AG09319 (cell line): ENCODE measurements at places on chromosomes 1 and 21.
A peak's percentile ranks its signal among the peaks of the same experiment; 100 is the strongest.

DNA sequence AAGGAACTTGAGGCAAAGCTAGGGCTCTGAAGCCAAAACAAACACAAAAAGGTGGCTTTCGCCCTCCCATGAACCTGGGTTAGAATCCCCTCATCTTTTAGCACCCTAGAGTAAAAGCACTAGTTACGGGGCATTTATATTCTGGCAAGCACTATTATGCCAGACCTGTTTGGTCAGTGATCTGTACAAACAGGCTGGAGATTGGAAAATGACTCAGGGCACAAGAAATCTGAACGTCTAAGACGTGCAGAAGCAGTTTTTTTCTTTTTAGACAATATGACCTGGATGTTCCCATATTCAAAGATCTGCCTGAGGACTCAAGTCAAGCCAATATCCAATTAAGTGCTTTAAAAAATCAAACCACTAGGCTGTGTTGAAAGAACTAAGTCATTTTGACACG lies 3.0 kb downstream of the ZNF436 start:
- DNase-seq = no peak

- DNase-seq = no peak
These were observed 841.8 kb downstream of the USP25 start for GRCh38 chr21:16571594-16571993.

DNA sequence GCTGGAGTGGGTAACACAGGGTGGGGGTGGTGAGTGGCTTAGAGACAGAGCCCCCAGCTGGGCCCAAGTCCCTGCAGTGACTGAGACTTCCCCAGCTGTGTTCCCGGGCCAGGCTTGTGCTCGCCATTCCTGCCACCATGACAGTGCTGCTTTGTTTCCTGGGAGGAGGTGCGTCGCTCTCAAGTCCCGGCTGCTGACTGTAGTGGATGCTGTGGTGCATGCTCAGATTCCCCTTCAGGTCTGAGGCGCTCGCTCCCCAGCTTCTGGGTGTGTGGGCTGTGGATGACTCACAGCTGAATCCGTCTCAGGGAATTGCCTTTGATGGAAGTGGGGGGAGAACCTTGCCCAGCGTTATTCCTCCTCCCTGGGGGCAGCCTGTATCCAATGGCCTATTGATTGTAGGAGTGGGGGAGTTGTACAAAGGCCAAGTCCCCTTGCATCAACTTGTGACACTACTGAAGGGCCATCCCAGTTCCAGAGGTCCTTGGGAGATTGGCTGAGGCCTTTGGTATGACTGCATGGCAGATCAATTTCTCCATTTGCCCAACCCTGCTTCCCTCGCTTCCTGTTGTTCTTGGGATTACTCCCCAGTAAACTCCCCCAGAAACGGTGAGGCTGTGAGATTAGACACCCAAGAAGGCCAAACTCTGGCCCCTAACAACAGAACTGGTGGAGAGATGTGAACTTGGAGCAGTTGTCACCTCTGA lies 17.8 kb upstream of the POU3F1 start:
- no peak for DNase-seq

GRCh38 chr1:19622204-19622603 lies 21.9 kb upstream of the NBL1 start:
- DNase-seq = no peak

GRCh38 chr1:161037661-161038522 lies 872 bp downstream of the TSTD1 start:
- DNase-seq = no peak

- DNase-seq = no peak
These were observed 76.2 kb downstream of the EIF4G3 start for GRCh38 chr1:21100481-21100921.

GRCh38 chr1:233597489-233597901 lies 16.4 kb upstream of the KCNK1 start:
- peak; percentile 4 for DNase-seq

GRCh38 chr1:26372039-26372438 lies 511 bp downstream of the ZNF683 start:
- no peak for DNase-seq

- DNase-seq = no peak
These were observed 615.5 kb upstream of the ADAMTS5 start for GRCh38 chr21:27582246-27582947.

DNA sequence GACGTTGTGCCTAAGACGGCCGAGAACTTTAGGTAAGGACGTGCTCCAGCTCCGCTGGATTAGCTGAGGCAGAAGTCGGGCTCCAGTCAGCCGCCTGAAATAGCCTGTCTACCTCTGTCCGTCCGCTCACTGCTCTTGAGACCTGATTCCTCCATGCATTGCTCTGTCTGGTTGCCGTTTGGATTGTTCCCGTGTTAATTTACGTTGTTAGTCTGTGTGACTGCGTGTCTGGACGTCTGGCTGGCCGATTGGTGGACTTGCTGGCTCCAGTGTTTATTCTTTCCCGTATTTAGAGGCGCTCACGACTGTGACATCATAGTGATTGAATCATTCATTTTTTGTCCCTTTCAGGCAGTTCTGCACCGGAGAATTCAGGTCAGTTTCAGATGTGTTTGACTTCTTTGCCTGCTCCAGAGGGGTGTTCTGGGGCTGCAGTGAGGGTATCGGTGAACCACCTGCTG lies 684 bp downstream of the PPIH start:
- DNase-seq = no peak

GRCh38 chr1:68812333-68812732 lies 315.5 kb upstream of the DEPDC1 start:
- no peak for DNase-seq

- DNase-seq = peak; percentile 35
These were observed 26.4 kb downstream of the SORT1 start for GRCh38 chr1:109371341-109371739.

- DNase-seq = no peak
These were observed 7.6 kb downstream of the KPNA6 start for GRCh38 chr1:32115496-32115895.

DNA sequence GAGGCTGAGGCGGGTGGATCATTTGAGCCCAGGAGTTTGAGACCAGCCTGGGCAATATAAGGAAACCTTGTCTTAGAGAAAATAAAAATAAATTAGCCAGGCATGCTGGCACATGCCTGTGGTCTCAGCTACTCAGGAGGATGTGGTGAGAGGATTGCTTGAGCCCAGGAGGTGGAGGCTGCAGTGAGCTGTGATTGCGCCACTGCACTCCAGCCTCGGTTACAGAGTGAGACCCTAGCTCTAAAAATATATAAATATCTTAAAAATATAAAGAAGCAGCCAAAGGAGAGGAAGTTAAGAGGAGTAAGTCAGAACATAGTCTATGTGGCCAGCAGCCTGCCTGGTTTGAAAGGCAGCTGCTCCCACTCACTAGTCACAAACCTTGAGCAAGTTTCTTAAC lies 4.5 kb upstream of the IL10RB start:
- no peak for DNase-seq

- DNase-seq = no peak
These were observed 1.9 kb upstream of the OR13G1 start for GRCh38 chr1:247681288-247681897.

GRCh38 chr1:20932437-20932977 lies 145.4 kb upstream of the HP1BP3 start:
- DNase-seq = no peak

- DNase-seq = no peak
These were observed 443.4 kb upstream of the RGS18 start for GRCh38 chr1:191714845-191715244.

- no peak for DNase-seq
These were observed 3.2 kb downstream of the CITED4 start for GRCh38 chr1:40858856-40859416.

- DNase-seq = no peak
These were observed 9.6 kb downstream of the RAB25 start for GRCh38 chr1:156070548-156070947.

GRCh38 chr1:47663286-47663685 lies 225.4 kb downstream of the FOXD2 start:
- DNase-seq = no peak

DNA sequence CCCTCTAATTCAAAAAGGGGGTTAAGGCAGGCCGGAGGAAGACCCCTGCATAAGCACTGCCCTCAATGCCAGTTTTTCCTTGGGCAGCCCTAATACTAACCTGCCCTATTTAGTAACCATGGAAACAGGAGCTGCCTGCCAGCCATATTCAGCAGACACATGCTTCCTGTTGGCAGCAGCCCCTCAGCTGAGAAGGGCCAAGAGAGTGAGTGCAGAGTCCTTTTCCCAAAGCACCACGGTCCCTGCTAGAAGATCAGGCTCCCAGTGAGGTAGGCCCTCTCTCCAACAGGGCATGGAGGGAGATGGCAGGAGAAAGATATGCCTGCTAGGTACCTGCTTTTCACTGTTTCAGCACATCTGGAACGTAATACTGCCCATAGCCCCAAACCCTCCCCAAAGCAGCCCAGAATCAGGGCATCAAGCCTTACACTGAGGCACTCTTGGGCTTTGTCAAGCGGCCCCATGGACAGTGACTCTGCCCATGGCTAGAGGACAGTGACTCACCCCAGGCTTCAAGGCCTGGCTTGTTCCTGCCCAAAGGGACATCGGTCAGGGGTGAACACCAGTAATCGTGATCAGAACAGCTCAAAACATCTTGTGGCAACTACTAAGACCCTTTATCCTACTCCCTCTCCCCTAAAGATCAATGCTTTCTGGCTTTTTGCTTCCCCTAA lies 64.5 kb downstream of the BCAR3 start:
- no peak for DNase-seq

DNA sequence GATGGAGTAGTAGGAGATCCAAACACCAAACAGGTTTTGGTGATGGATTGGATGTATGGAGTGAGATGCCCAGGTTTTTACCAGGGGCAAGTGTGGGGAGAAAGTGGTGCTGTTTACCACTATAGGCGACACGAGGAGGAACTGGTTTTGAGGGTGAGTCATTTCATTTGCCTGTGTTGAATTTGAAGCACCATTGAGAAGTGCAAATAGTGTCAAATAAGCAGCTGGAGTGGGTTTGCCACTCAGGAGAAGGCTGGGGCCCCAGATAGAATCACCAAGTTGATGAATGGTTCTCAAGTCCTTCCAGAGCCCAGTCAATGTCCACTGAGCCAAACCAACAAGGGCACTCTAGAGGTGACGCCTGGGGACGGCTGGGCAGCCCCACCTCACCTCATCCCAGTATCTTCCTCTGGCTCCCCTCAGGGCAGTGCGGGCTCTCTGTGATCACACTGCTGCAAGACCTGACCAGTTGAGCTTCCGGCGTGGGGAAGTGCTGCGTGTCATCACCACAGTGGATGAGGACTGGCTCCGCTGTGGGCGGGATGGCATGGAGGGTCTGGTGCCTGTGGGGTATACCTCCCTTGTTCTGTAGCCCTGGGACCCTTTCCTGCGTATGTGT lies 9.4 kb downstream of the RUSC1 start:
- DNase-seq = no peak

DNA sequence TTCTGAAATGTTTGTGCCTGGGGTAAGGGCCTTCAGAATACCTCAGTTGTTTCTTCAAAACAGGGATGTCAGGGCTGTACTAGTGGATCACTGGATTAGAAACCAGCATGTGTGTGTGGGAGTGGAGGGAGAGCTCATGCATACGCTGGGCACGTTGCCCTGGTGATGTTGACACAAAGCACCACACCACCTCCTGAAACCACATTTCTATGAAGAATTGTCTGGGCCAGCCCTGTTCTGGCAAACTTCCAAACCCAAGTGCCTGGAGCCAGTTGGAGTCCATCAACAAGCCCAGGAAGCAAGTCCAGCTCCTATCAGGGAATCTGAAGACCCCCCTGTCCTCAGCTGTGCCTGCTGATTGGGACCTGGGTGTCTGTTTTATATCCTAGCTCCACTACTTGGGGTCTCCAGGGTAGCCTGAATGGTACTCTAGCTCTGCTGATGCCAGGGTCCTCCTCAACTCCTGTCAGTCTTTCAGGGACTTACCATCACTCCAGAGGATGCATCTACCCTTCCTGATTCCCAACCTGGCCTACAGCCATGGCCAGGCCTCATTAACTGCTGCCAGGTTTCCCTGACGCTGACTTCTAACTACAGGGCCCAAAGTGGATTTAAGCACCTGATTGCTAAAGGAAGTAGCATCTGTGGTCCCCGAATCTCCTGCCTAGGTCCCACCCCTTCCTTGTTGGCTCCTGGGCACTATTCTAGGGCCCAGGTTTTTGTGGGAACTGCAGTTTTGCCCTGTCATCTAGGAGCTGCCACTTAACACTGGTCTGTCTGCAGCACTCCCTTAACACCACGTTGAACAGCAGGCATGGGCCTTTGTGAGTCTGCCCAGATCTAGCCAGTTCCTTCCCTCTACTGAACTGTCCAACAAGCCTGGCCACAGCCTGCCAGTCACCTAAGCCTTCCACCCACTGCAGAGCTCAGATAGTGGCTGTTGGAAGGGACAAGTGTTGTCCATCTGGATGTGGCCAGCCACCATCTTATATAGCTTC lies 45.5 kb downstream of the LPAR3 start:
- peak; percentile 95 for DNase-seq

GRCh38 chr1:235709018-235709417 lies 59.4 kb upstream of the GNG4 start:
- DNase-seq = no peak

DNA sequence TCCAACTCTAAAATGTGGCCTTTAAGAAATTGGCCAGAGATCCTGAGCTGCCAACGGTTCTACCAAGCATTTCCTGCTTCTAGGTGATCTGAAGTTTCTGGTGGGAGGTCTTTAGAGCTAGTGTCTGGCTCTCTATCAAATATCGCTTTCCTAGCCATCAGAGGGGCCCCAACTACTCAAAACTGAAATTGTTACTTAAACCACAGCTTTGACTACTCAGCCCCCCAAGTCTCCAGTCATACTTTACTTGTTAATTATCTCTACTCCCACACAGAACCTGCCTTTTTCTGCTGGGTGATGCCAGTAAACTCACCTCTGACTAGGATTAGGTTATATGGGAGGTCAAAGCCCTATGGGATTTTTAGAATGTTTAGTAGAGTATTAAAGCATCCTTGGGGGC lies 95.1 kb downstream of the FASLG start:
- no peak for DNase-seq

DNA sequence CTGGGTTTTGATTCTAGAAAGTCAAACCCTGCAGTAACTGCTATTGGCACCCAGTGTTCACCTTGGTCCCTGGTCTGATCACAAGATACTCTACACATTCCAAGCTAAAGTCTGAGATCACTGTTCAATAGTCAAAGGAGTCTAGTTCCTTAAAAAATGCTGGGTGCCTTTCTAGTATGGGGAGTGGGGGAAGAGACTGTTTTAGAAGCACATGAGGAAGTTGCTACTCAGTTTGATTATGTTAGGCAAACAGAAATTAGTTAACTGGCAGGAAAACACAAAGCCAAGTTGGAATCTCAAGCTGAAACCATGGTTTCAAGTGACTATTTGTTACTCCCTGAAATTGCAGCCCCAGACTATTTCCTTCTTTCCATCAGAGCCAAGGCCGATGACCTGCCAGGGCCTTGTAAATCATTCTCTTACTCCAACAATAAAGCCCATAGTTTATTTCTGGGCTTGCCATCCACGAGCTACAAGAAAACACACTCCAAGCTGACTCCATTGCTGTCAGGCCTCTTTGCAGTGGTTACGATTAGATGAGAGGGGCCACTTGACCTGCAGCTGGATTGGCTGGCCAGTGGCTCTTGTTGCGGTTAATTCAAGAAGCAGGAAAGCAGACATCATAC lies 21.1 kb upstream of the VTCN1 start:
- DNase-seq = no peak

DNA sequence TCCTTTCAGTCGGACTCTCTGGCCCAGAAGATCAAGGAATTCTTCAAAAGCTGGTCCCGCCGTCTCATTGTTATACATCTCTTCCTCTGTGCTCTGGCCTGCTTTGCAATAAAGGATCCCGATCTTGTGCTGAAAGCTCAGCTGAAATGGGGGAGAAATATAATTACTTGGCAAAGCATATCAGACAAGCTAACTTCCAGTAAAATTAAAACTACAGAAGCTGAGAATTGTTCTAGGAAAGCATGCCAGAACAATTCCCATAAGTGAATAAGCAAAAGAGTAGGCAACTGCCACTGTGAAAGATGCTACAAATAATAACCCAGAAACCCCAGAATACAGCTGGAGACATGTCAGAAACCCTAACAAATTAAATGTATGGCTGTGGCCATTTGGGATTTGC lies 146.1 kb downstream of the SIPA1L2 start:
- DNase-seq = no peak
